NCI-H2171 treated with DMSO at 0.1 percent for 48 hours (cell line): ENCODE measurements at places on chromosomes 12 and 14.
A peak's percentile ranks its signal among the peaks of the same experiment; 100 is the strongest.

- DNase-seq = no peak
These were observed 114.4 kb downstream of the PRKCH start for GRCh38 chr14:61435563-61436337.

GRCh38 chr12:100200463-100201181 is at the start of gene ACTR6:
Gene ACTR6 (plus strand): TSS chr12:100200815. CDS start chr12:100200852, 37 bp downstream.
- DNase-seq = peak; percentile 98

- DNase-seq = no peak
These were observed 32.3 kb downstream of the NINJ2 start for GRCh38 chr12:630656-631632.

DNA sequence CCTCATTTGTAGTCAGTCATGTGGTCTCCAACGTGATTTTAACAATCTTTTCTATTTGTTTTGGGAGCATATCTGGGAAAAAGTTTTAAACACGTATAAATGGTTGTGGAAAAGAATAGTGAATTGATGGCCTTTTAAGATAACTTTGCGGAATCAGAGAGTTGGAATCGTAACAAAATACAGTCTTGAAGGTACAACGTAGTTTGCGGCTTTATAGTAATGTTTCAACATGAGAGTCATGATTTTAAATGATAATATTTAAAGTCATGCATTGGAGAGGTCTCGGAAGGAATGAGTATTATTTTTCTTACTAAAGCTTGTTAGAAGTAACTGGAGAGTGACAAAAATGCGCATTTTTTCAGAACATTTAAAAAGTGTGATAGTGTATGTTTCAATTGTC is 1.6 kb downstream of the AEBP2 start:
- no peak for DNase-seq

GRCh38 chr12:197911-198695 is 15.9 kb downstream of the SLC6A12 start:
- DNase-seq = no peak

DNA sequence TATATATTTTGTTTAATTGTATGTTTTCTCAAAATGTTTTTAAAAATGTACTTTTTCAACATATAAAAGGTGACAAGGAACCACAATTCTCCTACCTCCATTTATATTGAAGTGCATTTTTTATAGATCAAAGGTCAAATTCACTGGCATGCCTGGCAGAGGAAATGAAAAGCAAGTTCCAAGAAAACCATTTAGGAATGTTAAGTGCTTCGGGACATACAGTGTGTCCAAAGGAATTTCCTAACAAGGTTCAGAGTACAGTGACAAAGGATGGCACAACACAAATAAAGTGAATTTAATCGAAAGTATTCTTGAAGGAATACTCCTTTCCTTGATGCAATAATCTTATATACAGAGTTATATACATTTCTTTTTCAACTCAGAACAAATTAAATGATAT is 242.3 kb downstream of the CCER1 start:
- DNase-seq = no peak
